ENCODE measurements at places on chromosomes 4 and X. TPM values are rescaled to one million over a fixed set of nuclear protein-coding genes. Genes with fewer than 3 reads are reported as not detected.
A peak's percentile ranks its signal among the peaks of the same experiment; 100 is the strongest.

OPN1MW gene
- not detected for total RNA-seq

LRBA gene
- 39.4 TPM for total RNA-seq

WDFY3 gene
- total RNA-seq: 48.9 TPM

DNA sequence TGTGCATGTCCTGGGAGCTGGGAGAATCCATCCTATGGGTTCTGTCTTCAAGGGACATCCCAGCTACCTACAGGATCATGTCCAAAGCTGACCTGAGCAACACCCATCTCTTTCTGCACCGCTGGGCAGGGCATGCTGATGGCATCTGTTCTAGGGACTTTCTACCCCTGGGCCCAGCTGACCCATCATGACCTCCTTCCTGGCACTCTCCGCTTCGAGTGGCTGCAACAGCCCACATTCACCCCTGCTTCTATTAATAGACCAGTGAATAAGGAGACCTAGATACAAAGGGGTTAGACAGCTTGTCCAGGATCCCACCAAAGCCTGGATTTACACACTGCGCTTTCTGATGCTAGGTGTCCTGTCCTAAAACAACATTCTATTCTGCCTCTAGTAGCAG, 44.6 kb upstream of the GPR173 start:
- no peak for DNase-seq

DNA sequence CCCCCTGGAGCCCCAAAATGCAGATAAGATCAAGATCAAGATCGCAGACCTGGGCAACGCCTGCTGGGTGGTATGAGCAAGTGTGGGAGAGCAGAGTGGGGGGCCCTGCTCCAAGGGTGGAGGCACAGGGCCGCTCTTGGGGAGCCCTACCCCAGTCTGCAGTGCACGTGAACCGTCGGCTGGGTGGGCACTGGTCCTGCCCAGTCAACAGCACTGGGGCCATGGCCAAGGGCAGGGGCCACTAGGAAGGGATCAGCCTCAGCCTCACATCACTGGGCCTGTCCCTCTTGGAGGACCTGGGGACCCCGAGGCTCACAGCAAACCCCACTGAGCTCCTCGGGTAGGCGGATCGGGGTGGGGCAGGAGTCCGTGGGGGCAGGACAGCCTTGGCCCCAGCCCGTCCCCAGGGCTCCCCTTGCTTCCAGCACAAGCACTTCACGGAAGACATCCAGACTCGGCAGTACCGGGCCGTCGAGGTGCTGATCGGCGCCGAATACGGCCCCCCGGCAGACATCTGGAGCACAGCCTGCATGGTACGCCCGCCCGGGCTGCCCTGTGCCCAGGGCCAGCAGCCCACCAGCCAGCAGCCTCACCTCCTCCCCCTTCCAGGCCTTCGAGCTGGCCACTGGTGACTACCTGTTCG, 3.6 kb downstream of the SRPK3 start:
- no peak for DNase-seq

DNA sequence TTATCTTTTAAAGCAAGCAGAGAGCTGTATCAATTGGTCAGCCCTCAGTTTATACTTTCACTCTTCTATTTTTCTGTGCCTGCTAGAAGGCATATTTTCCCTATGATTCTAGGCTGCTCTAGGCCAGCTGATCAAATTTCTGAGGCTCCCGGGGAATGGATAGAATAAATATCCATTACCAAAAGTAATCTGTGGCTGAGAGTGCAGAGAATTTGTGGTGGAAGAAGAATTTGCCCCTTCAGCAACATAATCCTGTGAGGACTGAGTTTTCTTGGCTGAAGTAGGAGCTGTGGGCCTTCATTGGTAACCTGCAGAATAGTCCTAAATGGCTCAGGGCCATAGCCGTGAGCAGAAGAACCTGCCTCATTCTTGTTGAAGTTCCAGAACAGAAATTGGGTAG, 314.6 kb upstream of the CASK start:
- no peak for DNase-seq

DNA sequence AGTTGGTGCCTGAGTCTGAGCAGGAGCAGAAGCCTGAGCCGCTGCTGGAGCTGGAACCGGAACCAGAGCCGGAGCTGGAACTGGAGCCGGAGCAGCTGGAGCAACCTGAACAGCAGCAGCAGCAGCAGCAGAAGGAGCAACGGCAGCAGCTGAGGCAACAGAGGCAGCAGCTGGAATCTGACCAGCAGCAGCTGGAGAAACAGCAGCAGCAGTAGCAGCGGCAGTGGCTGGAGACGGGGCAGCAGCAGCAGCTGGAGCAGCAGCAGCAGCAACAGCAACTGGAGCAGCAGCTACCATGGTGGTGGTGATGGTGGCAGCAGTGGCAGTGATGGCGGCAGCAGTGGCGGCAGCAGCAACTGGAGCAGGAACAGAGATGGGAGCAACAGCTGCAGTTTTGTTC, 61.5 kb downstream of the AMOT start:
- peak; percentile 20 for DNase-seq

DNA sequence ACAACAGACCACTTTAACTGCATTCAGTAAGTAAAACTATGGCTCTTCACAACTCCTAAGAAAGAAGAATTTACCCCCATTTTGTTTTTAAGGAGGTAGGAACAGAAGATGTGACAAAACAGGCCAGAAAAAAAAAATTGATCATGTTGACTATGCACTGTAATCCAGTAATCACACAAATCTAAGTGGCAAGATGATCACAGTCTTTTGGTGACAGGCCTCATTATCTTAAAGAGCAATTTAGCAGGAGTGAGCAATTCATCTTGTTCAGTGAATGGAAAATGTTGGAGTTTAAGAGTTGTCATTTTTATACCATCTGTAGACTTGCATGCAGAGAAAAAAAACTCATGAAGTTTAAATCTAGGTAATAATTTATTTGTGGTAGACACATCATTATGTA, 115.1 kb downstream of the SLC39A8 start:
- DNase-seq: no peak

DNA sequence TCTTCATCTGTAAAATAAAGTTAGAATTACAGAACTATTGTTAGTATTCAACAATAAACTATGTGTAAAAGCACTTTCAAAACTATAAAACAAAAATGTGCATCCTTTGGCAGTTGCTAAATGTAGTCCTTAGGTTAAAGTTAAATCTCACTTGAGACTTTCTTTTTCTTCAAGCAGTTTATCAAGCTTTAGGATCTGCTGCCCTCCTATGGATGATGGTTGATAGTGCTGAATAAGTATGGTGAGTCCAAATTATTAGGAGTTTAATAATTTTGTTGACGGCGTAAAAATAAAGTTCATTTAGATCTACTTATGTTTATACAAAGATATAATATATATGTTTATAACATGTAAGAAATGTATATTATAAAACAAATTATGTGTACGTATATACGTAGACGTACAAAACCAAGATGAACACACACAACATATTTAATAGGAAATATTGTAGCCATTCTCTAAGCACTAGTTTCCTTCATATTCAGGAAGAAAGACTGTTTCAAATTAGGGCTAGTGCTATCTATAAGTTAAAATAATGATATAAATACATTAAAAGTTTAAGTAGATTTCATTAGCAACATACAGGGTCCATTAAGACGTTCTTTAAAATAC, 22.3 kb downstream of the UGT2A2 start:
- DNase-seq: peak; percentile 71

GRCh38 chrX:2283111-2283859, 217.5 kb downstream of the DHRSX start:
- DNase-seq: no peak

DNA sequence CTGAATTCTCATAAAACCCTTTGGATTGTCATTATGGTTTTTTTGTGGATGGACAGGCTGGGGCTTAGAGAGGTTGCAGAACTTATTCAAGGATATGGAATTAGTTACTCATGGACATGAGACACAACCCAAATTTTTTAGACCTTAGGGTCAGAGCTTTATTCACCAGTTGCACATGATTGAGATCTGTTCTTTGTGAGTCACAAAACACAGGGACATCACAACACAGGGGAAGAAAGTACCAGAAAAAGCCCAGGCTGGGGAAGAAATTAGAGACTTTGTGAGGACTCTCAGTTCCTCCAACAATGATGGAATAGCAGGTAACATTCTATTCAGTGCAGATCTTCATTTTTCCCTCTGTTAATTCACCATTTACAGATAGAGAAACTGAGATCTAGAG, 602.4 kb upstream of the CPEB2 start:
- no peak for DNase-seq
